ENCODE measurements at places on chromosomes 7 and 10.

DNA sequence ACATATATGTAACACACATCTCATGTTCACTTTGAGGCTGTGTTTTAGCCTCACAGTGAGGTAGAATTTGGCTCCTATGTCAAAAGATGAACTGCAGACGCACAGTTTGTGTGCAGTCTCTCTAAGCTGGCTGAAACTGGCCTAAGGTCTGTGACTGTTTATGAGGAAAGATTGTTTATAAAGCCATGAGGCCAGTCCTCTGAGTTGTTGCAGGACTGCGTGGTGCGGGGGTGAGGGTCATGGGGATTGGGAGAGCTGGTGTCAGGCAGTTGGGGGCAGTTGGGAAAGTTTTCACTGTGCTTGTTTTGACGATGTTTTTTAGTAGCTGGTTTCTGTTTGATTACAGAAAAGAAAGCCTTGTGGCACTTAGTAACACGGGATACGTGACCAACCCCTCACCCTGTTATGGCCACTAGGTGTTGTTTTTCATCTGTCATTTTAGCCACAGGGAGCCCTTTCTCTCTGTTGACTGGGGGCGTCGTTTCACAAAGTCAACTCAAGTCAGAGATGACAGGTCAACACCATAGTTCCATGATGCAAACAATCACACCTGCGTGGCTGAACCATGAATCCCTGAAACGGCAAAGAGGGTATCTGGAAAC lies 310.9 kb downstream of the CCDC3 start:
- DNase-seq: no peak

- DNase-seq: peak; percentile 15
Observed at GRCh38 chr10:60434418-60435046, 44.9 kb upstream of the ANK3 start.

DNA sequence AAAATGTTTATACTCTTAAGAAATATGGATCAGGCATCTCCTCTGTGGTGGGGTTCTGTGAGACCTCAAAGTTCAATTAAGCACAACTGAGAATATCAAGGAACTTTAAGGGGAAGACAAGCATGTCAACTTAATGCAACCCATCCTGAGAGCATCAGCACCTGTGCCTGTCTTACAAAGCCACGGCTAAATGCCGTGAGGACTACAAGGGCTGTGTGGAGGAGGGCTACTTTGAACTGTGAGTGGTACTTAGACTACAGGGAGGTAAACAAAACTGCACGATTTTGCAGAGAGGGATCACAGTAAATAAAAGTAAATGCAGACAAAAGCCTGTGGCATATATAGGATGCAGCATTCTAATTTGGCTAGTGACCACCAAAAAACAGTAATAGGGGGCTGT lies 139.1 kb downstream of the ATE1 start:
- DNase-seq: no peak

- no peak for DNase-seq
Observed at GRCh38 chr10:48456808-48457761, 147.8 kb downstream of the ARHGAP22 start.

DNA sequence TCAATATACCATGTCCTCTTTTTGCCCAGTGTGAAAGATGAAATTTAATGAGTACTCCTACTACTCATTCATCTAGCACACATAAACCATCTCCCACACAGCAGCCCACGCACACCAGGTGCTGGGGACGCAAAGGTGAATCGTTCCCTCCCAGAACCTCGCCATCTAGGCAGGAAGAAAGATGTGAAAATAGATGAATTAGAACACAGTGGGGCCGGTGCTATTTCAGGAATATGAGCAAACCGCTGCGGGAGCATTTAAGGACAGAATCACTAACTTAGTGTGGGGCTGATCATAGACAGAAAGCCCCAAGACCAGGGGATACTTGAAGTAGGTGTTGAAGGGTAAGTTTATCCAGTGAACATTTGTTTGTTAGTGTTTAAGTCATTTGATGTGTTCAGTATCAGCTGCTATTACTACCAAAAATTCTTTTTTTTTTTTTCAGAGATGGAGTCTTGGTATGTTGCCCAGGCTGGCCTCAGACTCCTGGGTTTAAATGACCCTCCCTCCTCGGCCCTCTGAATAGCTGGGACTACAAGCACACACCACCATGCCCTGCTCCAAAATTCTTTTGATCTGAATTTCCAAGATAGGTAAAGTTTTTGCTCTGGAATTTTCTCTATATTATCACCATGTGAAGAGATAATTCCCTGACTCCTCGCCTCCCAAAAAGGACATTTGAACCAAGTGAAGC lies 48.8 kb downstream of the CPXM2 start:
- DNase-seq: no peak

DNA sequence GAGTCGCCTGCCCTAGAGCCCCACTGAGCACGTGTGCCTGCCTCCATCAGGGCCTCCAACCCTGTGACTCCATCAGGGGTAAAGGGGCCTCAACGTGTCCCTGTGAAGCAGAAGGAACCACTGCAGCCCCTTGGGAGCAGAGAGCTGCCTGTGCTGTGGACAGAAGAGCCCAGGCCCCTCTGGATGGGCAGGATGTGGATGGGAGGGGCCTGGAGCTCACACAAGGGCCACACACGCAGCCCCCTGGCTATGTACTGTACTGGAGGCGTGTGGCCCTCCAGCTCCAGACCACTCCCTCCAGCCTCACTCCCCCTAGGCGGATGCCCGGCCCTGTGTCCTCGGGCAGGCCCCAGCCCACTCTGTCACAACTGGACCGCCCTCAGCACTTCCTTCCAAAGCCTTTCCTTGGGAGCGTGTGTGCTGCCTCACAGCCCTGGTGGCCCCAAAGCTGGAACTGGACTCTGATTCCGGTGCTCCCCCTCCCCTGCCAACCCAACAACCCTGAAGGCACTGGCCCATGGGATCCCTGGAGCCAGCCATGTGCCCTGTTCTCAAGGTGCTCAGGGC lies 238.0 kb downstream of the TCERG1L start:
- no peak for DNase-seq

- DNase-seq: no peak
Observed at GRCh38 chr7:144975882-144976281, 140.0 kb upstream of the TPK1 start.

DNA sequence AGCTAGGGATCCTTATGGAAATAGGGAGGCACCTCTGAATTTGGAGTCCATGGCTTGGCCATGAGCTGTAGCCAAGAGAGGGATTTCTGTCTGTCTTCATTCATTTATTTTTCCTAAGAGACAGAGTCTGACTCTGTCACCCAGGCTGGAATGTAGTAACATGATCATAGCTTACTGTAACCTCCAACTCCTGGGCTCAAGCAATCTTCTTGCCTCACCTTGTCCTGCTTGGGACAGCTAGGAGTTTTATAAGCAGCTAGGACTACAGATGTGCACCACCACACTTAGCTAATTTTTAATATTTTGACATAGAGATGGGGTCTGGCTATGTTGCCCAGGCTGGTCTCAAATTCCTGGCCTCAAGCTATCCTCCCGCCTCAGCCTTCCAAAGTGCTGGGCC lies 8.5 kb upstream of the HABP2 start:
- DNase-seq: no peak

DNA sequence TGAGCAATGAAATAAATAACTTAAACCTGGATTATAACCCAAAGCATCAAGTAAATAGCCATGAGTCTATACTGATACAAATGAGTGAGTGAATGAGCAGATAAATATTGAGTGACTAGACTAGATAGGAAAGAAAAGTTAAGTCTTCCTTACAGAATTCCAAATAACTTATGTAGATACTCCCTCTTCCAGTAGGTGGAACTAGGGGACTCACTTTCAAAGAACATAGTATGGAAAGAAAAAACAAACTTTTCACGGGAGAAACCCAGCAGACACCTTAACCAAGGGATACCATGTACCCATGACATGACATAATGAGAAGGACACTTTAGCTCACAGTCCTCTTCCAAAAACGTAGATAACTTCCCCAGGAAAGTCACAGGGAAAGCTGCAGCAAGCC lies 32.2 kb downstream of the CSGALNACT2 start:
- no peak for DNase-seq

DNA sequence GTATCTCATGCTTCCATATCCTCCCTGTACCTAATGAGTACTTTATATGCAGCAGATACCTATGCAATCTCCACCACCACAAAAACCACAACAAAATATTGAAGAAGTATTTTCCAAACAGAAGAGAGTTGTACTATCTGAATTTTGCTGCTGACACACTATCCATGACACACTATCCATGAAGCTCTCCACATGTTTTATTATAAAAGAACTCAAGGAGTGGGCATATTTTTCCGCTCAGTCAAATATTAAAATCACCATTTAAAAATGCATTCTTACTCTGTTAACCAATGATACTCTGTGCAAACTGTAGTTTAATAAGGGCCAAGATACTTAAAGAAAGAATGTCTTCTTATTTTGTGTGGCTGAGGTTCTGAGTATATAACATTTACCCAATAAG lies 2.8 kb downstream of the BET1 start:
- DNase-seq: peak; percentile 4

DNA sequence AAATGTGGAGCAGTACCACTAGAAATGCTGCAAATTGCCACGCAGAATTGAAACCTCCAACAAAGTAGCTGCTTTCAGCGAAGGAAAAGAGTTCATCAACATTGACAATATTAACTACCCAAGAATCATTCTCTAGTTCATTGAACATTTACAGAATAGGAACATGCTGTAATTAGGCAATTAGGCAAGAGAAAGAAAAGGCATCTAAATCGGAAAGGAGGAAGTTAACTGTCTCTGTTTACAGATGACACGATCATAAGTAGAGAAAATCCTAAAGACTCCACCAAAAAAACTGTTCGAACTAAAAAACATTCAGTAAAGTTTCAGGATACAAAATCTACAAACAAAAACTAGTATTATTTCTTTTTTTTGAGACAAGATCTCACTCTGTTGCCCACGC lies 8.9 kb upstream of the PKD1L1 start:
- no peak for DNase-seq

GRCh38 chr7:28041508-28042314 lies 138.9 kb downstream of the JAZF1 start:
- peak; percentile 91 for DNase-seq

DNA sequence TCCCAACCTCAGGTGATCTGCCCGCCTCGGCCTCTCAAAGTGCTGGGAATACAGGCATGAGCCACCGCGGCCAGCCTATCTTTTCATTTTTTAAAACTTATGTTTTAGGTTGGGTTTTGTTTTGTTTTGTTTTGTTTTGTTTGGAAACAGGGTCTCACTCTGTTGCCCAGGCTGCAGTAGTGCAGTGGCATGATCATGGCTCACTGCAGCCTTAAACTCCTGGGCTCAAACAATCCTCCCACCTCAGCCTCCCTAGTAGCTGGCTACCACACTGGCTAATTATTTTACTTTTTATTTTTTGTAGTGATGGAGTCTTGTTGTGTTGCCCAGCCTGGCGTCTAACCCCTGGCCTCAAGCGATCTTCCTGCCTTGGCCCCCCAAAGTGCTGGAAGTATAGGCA lies 19.4 kb upstream of the AGFG2 start:
- DNase-seq: no peak

- DNase-seq: no peak
Observed at GRCh38 chr10:112332509-112333228, 41.2 kb upstream of the ACSL5 start.

GRCh38 chr7:3495954-3496353 lies 194.9 kb downstream of the SDK1 start:
- DNase-seq: no peak

DNA sequence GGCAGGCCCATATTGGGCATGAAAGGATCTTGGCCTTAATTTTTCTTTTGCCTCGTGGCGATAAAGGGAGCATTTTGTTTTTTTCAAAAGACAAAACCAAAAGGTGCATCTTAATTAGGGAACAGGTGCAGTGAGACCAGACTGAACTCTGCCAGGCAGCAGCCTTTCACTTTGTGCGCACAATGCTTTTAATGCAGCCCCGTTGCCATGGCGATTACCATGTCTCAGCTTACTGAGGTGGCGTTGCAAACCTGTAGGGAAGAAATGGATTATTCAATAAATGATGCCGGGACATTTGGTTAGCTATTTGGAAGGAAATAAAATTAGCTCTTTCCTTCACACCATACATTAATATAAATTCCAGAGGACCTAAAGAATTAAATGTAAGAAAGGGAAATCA lies 61.9 kb downstream of the MYL10 start:
- no peak for DNase-seq

GRCh38 chr7:101507791-101508252 lies 121.3 kb downstream of the MYL10 start:
- no peak for DNase-seq

- DNase-seq: no peak
Observed at GRCh38 chr10:50316695-50317648, 65.7 kb upstream of the ASAH2 start.

DNA sequence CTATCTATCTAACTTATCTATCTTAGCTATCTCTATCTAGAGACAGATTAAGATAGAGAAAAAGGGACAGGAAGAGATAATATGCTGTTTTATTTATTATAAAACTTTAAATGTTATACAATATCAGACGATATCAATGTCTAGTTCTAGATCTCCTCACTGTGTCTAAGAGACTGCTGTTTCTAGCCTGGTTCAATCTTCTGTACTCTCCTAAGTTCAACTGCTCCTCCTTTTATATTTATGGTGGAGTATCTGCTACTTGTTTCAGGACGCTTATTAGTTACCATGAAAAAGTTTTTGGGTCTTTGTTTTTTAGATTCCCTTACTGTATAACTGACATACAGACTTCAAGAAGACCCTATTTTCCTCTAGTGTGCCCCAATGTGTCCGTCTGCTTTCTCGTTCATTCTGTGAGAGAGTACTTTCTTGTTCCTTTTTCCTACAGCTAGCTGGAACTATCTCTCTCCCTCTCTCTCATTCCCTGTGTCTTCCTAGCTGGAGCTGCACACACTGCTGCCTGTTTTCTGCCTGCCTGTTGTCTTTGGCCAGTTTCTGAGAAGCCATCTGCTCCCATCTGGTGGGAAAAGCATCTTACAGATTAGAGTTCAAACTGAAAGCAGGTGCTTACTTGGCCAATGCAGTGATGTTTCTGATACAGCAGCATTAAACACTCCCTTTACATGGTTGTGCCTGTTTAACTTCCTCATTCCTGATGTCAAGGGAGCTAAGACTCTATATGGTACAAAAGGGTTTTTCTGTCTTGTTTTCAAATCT lies 49.4 kb upstream of the ARL4A start:
- DNase-seq: no peak

DNA sequence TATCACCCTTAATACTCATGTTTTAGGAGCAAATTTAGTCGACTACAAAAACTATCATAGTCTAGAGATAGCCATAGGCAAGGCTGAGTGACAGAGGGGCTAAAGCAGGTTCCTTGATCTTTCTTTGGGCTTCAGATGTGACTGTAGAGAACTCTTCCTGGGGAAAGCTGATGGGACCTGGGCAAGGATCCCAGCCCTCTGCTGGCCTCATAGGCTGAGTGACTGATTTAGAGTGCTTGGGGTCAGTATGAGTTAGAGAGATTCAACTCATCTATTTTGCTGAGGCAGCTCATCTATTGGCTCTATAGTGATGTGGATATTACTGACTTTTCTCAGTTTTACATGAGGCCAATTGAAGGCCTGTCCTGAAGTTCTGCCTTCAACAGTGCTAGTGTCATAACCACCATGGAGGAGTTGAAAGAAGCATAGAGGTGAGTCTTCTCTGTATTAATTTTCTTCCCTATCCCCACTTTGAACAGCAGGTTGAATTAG lies 81.6 kb downstream of the SAMD9 start:
- no peak for DNase-seq

GRCh38 chr10:77212632-77213031 lies 425.0 kb downstream of the KCNMA1 start:
- DNase-seq: no peak

Data from GM04504 (cell line).